ENCODE measurements at places on chromosomes 3 and 15.
A peak's percentile ranks its signal among the peaks of the same experiment; 100 is the strongest.

DNA sequence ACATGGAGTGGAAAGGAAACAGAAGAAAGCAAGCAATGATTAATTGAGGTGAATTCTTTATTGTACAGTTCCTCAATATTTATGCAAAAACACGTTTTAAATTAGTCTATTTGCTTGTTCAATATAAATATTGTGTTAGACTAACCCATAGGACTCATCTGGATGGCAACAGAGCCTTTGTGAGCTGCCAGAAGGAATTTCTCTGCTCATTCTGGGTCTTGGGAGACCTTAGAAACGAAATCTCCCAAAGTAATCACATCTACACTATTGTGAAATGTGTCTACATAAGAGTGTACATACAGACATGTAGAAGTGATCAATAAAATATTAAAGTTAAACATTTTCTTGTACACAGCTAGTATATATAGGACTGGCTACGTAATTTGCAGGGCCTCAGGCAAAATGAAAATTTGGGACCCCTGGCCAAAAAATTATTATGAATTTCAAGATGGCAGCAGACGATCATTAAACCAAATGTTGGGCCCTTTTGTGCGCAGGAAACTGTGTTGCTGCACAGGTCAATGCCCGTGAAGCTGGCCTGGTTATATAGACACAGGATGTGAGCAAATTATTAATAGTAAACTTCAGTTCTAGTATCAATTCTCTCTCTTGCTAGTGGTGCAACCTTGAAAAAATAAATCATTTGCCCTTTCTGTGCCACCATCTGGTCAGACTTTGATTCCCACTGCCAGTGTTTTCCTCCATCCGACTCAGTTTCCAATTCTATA, 83.3 kb downstream of the MINAR1 start:
- DNase-seq, result no peak

- no peak for DNase-seq
These were observed 24.9 kb upstream of the RASGRP1 start for GRCh38 chr15:38589502-38589901.

DNA sequence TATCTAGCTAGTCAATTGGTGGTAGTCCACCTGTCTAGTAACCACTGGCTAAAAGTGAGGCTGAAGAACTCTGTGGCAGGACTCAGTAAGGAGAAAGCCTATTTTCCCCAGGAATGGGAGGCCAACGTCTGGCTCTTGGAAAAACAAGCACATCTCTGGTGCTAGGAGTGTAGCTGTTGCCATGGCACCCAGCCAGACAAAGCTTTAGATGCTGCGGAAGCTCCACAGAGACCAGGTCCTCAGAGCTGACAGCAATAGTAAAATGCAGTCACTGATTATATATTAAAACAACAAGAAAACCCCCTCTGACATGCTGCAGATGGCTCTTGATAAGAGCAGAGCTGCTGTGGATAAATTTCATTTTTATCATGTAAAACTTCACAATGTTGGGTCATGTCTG, 124.9 kb upstream of the STRIT1 start:
- peak; percentile 84 for DNase-seq

DNA sequence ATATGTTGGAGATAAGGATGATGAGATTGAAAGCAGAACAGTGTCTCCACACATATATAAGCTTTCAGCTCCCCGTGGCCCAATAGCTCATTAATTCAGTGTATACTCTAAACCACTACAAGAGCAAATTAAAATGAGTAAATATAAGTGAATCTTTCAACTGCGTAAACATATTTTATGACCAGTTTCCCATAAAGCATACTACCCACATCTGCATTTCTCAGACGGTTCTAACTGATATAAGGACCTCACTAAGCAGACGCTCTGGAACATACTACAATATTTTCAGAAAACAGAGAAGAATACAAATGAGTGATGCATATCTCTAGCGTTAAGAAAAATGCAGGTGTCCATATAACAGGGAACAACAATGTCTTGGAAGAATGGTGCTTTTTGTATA, 73.2 kb downstream of the INO80 start:
- DNase-seq, result no peak

- DNase-seq, result no peak
These were observed 346.8 kb upstream of the SATB1 start for GRCh38 chr3:18771931-18772330.

GRCh38 chr3:38662544-38662943, 13.1 kb upstream of the SCN5A start:
- DNase-seq, result peak; percentile 11

- DNase-seq, result no peak
These were observed 489.0 kb downstream of the NTRK3 start for GRCh38 chr15:87767516-87767915.

- DNase-seq, result no peak
These were observed 57.1 kb downstream of the SHQ1 start for GRCh38 chr3:72791161-72791560.

- no peak for DNase-seq
These were observed 5.4 kb downstream of the LEO1 start for GRCh38 chr15:51966192-51966591.

DNA sequence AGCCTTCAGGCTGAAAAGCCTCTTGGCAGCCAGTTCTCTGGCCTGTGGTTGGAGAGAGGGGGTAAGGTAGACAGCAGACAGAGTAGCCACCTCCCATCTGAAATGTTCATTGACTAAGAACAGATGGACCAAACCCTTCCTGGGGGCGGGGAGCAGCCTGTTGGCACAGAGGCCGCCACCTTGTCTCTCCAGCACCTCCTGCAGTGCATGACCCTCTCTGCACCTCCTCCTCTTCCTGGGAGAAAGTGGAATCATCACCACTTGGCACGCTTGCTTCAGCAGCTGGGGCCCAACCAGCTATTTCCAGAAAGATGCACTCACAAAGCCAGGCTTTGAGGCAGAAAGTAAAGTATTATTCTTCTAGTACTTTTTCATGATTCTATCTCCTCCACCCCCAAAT, 313.4 kb upstream of the CHRM5 start:
- no peak for DNase-seq

GRCh38 chr3:112633191-112633590, 7.8 kb downstream of the CCDC80 start:
- DNase-seq, result no peak

DNA sequence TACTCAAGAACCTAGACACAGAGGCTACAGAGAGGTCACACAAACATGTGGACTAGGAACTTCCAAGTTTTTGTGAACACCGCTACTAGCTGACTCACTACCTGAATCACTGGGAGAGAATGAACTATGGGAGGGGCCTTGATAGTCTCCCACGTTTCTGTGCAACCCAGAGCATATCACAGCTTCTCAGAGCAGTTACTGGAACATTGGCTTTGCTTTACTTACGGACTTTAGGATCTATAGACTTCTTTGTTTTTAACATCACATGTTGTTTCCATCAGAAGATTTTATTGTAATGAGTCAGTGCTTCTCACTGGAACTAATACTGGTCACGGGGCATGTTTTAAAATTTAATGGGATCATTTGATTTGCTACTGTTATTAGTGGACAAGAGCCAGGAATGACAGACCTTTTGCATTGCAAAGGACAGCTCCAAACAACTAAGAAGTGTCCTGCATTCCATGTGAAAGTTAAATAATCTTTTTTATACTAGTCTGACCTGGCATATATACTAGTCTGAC, 35.6 kb downstream of the RTP4 start:
- no peak for DNase-seq

DNA sequence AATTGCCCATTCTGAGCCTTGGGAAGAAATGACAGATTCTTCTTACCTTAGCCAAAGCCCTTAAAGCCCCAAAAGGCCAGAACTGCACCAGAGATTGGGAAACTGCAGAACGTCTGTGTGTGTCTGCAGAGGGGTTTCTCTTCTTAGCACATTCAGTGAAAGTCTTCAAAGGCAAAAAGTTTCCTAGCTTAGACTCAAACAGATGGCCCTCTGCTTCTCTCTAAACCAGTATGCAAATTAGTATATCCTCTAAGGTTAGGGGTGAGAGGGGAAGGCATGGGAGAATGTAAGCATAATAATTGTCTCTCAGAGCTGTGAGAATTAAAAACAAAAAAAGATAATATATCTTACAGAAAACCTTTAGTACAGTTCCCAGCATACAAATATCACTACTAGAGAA, 334.0 kb upstream of the MCTP2 start:
- no peak for DNase-seq

- DNase-seq, result no peak
These were observed 2.2 kb upstream of the FES start for GRCh38 chr15:90881978-90882721.

DNA sequence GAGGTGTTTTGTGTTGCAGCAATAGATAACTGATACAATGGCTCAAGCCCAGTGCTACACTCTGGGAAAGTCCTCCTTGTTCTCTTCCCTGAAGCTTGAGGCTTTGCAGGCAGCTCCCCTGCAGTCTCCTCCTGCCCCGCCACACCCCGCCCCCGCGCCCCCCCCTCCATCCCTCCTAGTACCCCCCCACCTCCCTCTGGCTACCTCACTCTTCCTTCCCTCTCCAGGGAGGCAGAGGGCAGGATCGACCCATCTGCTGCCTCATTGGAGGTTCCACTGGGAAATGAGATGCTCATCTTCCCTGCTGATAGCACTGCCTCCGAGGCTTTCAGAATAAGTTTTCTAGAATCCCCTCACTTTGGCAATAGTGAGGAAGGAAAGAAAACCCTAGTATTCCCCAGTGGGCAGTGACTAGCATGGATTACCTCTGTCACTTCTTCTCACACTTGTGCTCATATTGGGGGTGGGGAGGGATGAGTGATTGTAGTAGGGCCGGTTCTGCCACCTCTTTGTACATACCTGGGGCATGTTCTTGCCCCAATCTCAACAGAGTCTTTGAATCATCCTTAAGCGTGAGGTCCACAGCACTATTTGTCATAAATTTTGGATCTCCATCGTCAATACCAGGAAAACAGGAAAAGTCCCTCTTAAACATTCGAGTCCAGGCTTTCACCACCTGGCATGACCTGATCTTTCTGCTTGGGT, 16.3 kb upstream of the RAB7A start:
- no peak for DNase-seq

- DNase-seq, result peak; percentile 71
These were observed 75.7 kb downstream of the GAP43 start for GRCh38 chr3:115698851-115699591.

DNA sequence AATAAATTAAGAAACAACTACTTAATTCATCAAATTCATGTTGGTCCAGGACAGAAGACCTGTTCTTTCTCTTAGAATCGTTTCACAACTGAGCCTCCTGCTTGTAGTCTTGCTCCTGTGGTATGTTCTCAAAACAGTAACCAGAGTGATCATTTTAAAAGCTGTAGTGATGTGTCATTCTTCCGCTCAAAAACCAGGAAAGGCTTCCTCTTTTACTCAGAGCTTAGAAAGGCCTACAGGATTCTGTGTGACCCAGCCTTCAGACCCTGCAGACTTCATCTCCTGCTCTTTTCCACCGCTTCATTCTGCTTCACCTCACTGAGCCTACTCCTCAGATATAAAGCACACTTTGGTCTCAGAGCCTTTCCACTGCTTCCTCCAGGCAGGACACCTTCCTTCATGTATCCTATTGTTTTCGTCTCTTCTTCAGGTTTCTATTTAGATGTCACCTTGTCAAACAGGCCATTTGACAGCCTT, 22.7 kb downstream of the ST6GAL1 start:
- no peak for DNase-seq

DNA sequence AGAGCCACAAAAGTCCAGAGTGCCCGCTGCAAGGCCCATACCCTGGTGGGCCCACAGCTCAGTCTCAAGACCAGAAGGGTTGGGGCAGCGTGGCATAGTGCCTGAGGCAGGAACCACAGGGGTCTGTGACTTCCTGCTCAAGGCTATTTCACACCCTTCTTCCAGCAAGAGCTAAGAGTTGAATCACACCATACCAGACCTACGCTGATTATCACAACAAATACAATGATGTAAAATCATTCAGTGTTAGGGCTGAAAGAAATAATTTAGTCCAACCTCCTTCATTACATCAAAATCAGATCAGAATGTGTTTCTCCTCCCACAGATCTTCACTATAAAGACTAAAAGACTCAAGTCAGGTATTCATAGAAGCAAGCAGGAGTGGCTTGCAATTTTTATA, 27.8 kb upstream of the ST8SIA2 start:
- DNase-seq, result no peak

DNA sequence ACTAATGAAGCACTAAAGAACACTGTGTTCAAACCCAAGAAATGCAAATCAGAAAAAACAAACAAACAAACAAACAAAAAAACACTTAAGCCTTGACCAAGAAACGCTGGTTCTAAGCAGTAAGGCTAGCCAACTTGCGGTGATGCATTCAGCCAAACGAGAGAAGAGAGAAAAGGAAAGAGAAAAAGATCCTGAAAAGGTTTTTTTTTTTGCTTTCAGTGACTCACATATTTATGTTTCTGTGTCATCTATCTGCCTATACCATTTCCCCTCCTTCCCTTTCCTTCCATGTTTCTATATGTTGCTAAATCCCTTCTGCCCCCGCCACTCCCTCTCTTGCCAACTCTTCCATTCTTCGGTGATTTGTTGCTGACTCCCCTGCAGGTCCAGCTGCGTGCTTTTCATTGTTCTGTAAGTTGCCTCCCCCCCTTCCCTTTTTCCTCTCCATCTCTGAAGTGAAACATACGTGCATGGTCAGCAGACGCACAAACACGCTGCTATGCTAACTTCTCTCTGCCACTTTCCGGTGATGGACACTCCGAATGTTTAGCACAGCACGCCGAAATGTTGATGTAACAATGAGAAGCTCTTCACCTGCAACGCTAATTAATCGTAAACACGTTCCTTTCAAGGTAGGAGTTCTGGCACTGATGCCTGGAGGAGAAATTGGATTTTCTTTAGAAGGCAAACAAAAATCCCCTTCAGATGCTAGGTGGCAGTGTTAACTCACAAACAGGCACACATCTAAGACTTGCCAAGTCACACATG, 154.4 kb downstream of the TUSC7 start:
- peak; percentile 72 for DNase-seq

DNA sequence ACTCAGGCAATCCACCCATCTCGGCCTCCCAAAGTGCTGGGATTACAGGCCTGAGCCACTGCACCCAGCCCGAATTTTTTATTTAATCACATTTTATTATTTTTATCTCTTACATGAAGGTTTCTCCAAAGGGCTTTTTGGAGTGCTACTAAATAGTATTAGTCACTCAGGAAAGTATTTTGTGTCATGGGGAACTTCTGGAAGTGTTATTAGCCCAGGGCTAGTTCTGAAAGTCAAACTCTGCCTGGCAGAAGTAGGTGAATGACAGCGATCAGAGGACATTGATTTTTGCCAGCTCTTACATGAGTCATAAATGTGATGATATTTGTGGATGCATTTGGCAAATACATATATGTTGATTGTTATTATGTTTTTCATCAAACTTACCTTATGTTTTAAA, 48.7 kb downstream of the ZPLD1 start:
- DNase-seq, result no peak

GRCh38 chr3:79167651-79168416, 600.0 kb downstream of the ROBO1 start:
- DNase-seq, result no peak

DNA sequence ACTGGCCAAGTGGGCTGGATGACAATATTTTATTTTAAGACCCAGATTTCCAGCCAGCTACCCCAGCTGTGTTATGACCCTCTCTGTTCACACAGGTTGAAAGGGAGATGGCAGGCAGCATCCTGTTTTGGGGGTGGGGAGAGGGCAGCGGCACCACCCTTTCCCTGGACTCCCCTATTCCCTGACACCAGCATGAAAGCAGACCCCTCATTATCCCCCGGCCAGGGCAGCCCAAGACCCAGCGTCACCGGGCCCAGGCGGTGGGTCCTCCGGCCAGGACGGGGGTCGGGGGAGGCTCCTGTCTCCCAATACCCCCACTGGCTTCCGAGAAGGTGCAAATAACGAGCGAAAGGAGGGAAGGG, 127.6 kb upstream of the MEF2A start:
- no peak for DNase-seq

GRCh38 chr3:23761440-23761896, 44.3 kb upstream of the UBE2E1 start:
- DNase-seq, result no peak
